SJSA1 (cell line): ENCODE measurements at places on chromosomes 1 and 21.

DNA sequence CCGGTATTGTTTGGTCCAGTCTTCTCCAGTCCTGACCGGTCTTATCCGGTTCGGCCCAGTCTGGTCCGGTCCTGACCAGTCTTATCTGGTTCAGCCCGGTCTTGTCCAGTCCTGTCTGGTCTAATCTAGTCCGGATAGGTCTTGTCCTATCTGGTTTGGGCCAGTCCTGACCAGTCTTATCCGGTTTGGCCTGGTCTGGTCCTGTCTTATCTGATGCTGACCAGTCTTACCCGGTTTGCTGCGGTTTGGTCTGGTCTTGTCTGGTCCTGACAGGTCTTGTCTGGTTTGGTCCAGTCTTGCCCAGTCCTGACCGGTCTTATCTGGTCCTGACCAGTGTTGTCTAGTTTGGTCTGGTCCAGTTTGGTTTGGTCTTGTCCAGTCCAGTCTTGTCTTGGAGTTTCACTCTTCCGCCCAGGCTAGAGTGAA is 30.1 kb downstream of the DHX9 start:
- DNase-seq, result no peak

GRCh38 chr1:54955359-54955758 is 25.1 kb upstream of the TMEM61 start:
- DNase-seq, result no peak

DNA sequence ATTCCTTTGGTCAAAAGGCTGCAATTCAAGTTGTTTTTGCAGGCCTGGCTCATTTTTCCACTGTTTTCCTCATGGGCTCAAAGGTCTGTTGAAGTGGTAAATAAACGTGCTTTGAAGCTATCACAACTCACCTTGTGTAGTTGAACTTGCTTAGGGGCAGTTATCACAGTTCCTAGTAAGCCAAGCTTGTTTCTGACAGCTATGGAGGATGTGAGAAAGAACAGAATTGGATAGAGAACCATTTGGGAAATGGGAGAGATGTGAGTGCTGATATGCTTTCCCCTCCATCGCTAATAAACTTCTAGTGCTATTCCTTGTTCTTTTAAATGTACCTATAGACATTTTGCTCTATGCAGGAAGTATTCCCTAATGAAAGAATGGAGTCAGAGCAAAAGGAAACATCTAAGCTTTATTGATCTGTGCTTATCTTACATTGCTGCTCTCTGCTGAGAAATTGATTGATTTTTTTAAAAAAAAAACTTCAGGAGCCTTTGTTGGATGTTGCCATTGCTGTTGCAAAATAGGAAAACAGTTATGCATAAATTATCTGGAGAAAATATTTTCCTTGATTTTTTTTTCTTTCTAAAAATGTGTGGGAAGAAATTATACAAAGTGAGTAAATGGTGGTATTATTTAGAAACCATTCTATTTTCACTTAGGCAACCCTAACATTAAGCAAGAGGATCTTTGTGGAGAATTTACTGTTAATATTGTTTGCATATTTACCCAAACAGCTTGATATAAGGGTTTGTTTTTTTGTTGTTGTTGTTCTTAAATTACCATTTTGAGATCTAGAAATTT is 118.2 kb downstream of the MAGI3 start:
- no peak for DNase-seq

DNA sequence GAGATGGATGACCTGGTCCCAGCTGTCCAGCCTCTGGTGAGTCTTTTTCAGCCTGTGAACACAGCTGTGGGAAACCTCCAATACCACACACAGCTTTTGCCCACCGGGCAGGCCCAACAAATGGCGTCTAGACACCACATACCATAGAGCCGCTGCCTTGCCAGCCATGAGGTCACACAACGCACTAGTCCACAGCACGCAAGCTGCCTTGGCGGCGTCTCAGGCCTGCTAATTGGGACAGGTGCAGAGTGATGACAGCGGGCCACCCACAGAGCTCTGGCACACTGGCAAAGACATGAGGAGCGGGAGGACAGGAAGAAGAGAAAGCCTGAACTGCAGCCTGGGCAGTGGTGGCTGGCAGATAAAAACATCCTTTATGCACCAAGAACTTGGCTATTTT is 125.5 kb downstream of the ADAMTS1 start:
- peak; percentile 84 for DNase-seq

GRCh38 chr1:51576923-51577322 is 40.0 kb upstream of the OSBPL9 start:
- no peak for DNase-seq

GRCh38 chr21:33707846-33708245 is 65.5 kb downstream of the ITSN1 start:
- DNase-seq, result no peak

- no peak for DNase-seq
Observed at GRCh38 chr1:184649451-184649888, 105.2 kb downstream of the EDEM3 start.

DNA sequence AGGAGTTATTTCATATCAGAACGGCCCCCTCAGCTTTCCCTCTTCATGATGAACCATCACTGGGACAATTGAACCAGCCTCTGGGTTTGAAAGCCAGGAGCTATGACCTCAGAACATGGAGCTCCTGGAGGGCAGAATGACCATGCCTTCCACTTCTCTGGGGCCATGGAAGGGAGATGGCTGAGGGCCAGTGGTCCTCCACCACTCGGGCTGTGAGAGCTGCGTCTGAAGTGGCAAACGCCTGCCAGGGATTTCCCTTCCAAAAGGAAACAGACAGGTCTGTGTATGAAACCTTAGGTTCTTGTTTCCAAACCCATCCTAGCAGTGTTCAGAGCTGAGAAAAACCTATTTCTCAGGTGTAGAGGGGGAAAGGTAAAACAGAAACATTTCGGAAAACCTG is 22.5 kb downstream of the PKP1 start:
- no peak for DNase-seq

DNA sequence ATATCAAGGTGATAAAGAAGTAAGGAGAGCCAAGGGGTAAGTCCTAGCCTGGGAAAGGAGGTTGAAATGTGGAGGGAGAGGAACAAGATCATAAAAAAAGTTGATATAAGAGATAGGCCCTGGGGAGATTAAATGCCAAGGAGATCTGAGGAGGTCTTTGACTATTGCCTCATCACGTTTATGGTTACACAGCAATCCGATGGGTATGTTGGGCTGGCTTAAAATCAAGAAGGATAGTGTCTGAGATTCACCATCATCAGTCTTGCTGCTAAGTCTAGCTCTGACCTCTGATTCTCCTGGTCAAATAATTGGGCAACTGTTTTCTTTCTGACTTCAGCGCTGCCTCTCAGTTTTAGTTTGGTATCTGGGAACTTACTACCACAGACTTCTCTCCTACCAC is 416.3 kb downstream of the GPATCH2 start:
- no peak for DNase-seq

- DNase-seq, result no peak
Observed at GRCh38 chr1:45567911-45568310, 15.9 kb upstream of the NASP start.

DNA sequence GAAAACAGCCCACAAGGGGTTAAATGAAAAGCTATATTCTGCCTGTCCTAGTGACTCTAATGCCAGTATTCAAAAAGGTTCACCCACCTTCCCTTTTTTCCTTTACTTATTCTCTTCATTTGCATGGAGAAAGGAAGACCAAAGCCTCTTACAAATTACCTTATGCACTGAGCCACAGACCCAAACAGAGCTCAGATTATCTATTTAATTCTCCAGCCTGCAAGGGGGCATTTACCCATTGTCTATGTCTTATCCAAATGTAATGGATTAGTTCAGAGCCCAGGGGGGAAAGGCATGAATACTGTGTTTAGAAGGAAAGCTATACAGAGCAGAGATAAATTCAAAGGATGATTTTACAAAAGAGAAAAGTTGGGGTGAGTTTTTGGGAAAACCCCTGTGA is 388.5 kb downstream of the OMA1 start:
- no peak for DNase-seq

DNA sequence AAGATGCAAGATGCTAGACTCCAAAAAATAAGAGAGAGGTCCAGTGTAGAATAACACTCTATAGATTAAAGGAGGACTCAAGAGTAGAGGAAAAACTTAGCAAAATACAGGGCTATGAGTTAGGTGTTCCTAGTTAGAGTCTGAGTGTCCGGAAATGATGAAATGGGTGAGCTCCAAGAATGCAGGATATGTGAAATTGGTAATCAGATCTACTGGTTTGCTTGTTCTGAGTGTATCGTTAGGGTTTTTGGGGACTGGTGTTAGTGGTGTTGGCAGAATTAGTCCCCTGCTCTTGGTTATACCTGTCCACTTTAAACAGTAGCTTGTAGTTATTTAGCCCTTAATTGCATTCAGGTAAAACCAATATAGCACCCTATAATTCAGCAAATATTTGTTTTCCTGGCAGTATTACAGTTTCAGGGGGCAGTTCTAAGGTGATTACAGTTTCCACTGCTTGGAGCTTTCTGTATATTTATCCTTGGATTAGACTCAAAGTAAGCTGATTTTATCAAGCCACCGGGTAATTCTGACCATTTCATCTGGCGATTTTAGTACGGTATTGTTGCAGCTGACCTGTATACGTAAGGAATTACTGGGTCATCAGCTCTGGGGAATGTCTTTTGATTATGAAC is 332.7 kb downstream of the CHRM3 start:
- no peak for DNase-seq

GRCh38 chr1:64917328-64917861 is 49.0 kb downstream of the JAK1 start:
- DNase-seq, result peak; percentile 89

DNA sequence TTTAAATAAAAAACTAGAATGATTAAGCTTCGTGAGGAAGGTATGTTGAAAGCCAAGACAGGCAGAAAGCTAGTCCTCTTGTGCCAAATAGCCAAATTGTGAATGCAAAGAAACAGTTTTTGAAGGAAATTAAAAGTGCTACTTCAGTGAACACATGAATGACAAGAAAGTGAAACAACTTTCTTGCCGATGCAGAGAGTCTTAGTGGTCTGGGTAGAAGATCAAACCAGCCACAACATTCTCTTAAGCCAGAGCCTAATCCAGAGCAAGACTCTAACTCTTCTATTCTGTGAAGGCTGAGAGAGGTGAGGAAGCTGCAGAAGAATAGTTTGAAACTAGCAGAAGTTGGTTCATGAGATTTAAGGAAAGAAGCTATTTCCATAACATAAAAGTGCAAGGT is 63.2 kb downstream of the TTC3 start:
- DNase-seq, result no peak

- no peak for DNase-seq
Observed at GRCh38 chr1:43345120-43345519, 7.5 kb downstream of the MPL start.

- DNase-seq, result no peak
Observed at GRCh38 chr1:66606362-66607065, 72.6 kb downstream of the SGIP1 start.

- no peak for DNase-seq
Observed at GRCh38 chr1:146035048-146035423, 13.5 kb upstream of the HJV start.

DNA sequence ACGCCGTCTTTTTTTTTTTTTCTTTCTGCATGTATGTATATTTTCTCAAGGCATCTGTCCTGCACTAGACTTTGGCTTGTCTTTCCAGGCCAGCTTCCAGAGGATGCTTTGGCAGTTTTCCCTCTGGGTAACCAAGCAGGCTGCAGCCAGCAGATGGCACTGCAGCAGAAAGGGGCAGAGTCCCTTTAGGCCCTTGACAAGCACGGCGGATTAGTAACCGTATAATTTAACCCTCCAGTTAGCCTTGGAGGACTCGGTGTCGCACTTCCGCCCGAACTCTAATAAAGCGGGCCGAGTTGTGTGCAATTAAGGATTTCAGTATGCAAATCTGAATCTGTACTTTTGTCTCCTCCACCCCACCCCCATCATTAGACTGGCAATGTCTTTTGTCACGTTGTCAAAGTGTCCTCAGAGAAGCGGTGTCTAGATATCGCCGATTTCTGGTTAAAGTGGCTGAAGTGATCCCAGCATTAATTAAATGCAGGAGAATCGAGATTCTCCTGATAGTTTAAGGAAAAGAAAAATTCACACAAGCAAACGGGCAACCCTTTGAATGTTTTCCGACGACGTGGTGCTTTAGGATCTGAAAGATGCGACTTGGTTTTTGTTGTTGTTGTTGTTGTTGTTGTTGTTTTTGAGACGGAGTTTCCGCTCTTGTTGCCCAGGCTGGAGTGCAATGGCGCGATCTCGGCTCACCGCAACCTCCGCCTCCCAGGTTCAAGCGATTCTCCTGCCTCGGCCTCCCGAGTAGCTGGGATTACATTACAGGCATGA is 1.1 kb upstream of the TMEM167B start:
- peak; percentile 57 for DNase-seq

- DNase-seq, result no peak
Observed at GRCh38 chr1:66493731-66494130, 40.2 kb upstream of the SGIP1 start.

DNA sequence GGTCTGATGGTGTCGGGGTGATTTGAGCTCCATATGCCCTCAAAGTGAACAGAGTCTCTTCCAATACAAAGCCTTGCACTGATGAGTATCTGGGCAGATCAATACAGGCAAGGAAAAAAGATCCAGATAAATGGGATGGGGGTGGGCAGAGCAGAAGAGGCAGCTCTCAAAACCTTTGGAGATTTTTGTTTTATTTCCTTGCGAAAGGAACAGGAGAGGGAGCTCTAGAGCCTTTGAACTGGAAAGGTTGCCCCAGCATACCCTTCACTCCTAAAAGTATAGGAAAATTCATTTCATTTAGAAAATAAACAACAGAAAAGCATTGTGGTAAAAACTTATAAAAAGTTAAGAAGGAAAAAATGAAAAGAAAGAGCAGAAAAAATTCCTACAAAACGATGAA is 31.4 kb upstream of the OLIG2 start:
- peak; percentile 4 for DNase-seq

DNA sequence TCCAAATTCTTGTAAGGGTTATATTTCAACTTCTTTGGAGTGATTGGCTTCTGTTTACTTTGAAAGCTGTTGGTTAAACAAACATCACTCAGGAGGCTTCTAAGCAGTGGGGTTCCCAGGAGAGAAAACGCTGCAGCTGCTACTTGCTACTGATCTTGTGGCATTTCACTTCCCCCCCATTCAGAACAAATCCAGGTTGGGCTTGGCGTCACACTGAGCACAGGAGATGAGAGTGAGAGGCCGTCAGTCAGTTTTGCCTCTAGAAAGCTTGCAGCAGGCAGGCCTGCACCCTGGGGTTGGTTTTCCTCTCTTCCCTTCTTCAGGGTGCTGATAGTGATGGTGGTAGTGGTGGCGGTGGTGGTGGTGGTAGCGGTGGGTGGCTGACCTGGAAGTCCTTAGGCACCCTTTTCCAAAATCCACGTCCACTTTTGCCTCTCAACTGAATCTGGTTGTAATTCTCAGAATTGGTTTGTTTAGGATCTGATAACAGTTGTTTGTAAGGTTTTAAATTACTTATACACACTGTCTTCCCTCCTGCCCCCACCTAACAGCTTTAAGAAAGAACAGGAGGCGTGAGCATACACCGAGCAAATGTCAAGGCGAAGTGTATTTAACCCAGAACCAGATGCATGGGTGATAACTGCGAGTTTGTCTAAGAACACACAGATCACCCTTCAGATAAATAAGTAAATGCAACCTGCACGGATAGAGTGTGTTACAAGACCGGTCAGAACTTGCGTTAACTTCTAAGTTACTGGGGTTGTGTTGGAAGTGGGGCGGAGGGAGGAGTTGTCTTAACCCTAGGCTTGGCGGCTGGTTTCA is 3.2 kb upstream of the PROX1 start:
- DNase-seq, result no peak

- no peak for DNase-seq
Observed at GRCh38 chr1:220526294-220526693, 1.6 kb upstream of the MARK1 start.
